Adrenal gland (tissue), 19 donors: ENCODE measurements at places on chromosomes 6 and 20. TPM values are rescaled to one million over a fixed set of nuclear protein-coding genes. Genes with fewer than 3 reads are reported as not detected.

GRCh38 chr6:148179786-148180185 is 162.9 kb upstream of the SASH1 start:
- H3K27ac ChIP-seq, result no peak overlapping the region
- no peaks in the 10 kb centered on the region for H3K4me1 ChIP-seq
- peaks cover 5% of the 10 kb centered on the region for H3K27me3 ChIP-seq
- H3K36me3 ChIP-seq, result no peaks in the 10 kb centered on the region

DNA sequence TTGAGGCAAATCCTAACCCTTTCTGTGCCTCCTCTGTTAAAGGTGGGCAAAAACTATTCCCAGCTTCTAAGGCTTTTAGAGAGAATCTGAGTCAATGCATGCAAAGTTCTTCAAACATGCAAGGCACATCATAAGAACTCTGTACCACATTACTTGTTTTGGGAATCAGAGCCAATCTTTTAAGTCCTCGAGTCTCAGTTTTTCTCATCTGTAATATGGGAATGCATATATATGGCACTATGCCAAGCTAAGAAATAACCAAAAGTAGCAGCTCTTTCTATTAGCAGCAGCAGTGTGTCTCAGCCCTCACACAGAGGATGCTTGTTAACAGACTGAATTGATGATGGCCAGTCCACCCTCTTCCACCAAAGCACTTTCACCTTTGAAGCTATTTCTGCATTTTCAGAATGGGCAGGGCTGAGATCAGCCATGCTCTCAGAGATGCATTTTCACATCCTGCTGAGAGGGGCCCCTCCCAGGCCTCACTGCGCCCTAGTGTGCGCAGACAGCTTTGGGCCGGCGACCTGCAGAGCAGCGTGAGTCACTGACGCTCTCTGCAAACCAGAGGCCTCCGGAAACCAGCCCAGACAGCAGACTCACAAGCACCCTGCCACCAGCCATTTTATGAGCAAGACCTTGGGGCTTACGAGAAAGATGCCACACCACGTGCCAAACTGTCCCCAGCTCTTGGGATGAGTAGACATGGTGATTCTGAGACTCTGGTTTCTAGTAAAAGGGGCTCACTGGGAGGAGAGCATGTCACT is 138.0 kb downstream of the NFATC2 start:
- H3K4me3 ChIP-seq, result no peak overlapping the region
- no peaks in the 10 kb centered on the region for H3K4me1 ChIP-seq
- H3K36me3 ChIP-seq, result no peaks in the 10 kb centered on the region
- peak; percentile 9 for DNase-seq
- H3K27ac ChIP-seq, result no peak overlapping the region

Gene CNR1
- 0.83 TPM for total RNA-seq

DNA sequence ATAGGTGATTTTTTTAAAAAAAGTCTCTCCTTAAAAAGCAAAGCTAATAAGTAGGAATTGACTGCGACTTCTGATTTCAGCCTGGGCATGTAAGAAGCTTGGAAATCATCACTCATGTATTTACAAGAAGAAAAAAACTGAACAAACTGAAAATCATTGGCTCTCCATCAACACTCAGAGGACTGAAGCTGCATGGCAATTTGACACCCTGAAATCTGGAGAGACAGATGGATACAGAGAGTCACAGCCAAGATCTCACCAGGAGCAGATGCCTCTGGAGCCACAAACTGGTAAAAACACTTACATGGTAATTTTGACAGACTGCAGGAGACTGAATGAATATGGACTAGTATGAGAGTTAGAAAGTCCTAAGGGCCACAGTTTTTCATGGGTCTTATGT is 191.2 kb upstream of the TCF21 start:
- no peak for DNase-seq
- H3K4me3 ChIP-seq, result no peak overlapping the region
- no peaks in the 10 kb centered on the region for H3K27me3 ChIP-seq
- no peaks in the 10 kb centered on the region for H3K36me3 ChIP-seq

- H3K27me3 ChIP-seq, result no peaks in the 10 kb centered on the region
- H3K4me3 ChIP-seq, result peak within 1 kb of the TSS; percentile 13
- peaks cover 5% of the 10 kb centered on the region for H3K4me1 ChIP-seq
- DNase-seq, result peak; percentile 81
- H3K36me3 ChIP-seq, result no peaks in the 10 kb centered on the region
- H3K27ac ChIP-seq, result peak within 1 kb of the TSS; percentile 75
Observed at GRCh38 chr6:57221936-57222742, at the start of gene RAB23. Gene RAB23 (minus strand): TSS chr6:57222307. CDS start chr6:57210380, 11,927 bp downstream.

Gene PLTP
- total RNA-seq, result 301 TPM

- no peak overlapping the region for H3K27ac ChIP-seq
- no peak for DNase-seq
- no peaks in the 10 kb centered on the region for H3K36me3 ChIP-seq
- no peaks in the 10 kb centered on the region for H3K4me1 ChIP-seq
- no peak overlapping the region for H3K4me3 ChIP-seq
- no peaks in the 10 kb centered on the region for H3K27me3 ChIP-seq
Observed at GRCh38 chr20:44768256-44768655, 22.6 kb downstream of the KCNK15 start.

- no peaks in the 10 kb centered on the region for H3K27me3 ChIP-seq
- H3K4me1 ChIP-seq, result no peaks in the 10 kb centered on the region
- H3K4me3 ChIP-seq, result no peak overlapping the region
Observed at GRCh38 chr6:84172080-84172479, 55.4 kb downstream of the CEP162 start.

GRCh38 chr20:44522841-44523240 is 971 bp upstream of the SERINC3 start:
- H3K27me3 ChIP-seq, result no peaks in the 10 kb centered on the region
- H3K36me3 ChIP-seq, result no peaks in the 10 kb centered on the region
- no peak for DNase-seq
- peaks cover 33% of the 10 kb centered on the region for H3K4me1 ChIP-seq

DNA sequence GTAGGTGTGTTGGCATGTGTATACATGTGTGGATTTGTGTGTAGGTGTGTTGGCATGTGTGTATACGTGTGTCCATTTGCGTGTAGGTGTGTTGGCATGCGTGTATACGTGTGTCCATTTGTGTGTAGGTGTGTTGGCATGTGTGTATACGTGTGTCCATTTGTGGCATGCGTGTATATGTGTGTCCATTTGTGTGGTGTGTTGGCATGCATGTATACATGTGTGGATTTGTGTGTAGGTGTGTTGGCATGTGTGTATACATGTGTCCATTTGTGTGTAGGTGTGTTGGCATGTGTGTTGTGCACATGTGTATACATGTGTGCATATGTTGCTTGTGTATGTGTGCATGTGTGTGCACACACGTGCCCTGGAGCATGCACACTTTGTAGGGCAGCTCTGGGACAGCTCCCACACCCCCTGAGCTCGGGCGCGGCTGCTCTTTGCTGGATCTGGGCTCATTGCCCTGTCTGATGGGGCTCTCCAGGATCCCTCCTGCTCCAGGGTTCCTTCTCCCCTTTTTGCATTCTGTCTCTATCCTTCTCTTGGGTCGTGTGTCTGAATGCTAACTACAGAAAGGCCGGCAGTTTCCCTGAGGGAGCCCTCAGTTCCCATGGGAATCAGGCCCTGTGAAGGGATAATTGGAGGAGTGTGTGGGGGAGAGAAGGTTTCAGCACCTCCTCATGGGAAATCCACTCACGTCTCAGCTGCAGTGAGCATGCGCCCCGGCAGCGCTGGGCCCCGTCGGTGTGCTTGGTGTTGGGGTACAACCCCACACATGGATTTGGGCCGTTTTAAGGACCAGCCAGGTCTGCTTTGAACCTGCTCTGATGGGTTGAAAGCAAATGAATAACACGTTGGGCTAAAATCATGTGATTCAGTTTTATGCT is 102.0 kb downstream of the ERMARD start:
- H3K4me1 ChIP-seq, result no peaks in the 10 kb centered on the region
- no peak overlapping the region for H3K27ac ChIP-seq

DNA sequence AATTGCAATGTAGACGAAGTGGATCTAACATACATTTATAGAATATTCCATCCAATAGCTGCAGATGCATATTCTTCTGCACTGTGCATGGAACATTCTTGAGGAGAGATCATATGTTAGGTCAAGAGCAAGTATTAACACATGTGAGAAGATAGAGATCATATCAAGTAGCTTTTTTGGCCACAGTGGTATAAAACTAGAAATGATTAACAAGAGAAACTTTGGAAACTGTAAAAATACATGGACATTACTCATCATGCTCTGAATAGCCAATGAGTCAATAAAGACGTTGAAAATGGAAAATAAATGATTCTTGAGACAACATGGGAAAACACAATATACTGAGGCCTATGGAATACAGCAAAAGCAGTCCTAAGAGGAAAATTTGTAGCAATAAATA is 94.2 kb downstream of the STXBP5 start:
- H3K27ac ChIP-seq, result no peak overlapping the region
- H3K27me3 ChIP-seq, result no peaks in the 10 kb centered on the region
- no peak overlapping the region for H3K4me3 ChIP-seq
- H3K4me1 ChIP-seq, result no peaks in the 10 kb centered on the region

GRCh38 chr6:83031689-83032088 is 34.0 kb downstream of the UBE3D start:
- no peaks in the 10 kb centered on the region for H3K4me1 ChIP-seq
- no peaks in the 10 kb centered on the region for H3K27me3 ChIP-seq
- H3K27ac ChIP-seq, result no peak overlapping the region

DNA sequence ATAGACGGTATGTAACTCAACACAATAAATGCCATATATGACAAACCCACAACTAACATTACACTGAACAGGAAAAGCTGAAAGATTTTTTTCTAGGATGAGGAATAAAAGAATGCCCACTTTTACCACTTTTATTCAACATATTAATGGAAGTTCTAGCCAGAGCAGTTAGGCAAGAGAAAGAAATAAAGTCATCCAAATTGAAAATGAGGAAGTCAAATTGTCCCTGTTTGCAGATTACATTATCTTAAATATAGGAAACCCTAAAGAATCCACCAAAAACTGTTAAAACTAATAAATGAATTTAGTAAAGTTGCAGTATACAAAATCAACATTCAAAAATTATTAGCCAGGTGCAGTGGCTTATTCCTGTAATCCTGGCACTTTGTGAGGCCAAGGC is 24.6 kb upstream of the ADGB start:
- no peak for DNase-seq
- H3K36me3 ChIP-seq, result no peaks in the 10 kb centered on the region
- H3K4me1 ChIP-seq, result no peaks in the 10 kb centered on the region
- H3K4me3 ChIP-seq, result no peak overlapping the region
- no peak overlapping the region for H3K27ac ChIP-seq
- H3K27me3 ChIP-seq, result no peaks in the 10 kb centered on the region

- H3K27me3 ChIP-seq, result no peaks in the 10 kb centered on the region
- no peak overlapping the region for H3K4me3 ChIP-seq
- DNase-seq, result no peak
- no peak overlapping the region for H3K27ac ChIP-seq
Observed at GRCh38 chr6:34190504-34191122, 44.7 kb upstream of the GRM4 start.

GRCh38 chr6:41457303-41457670 is 88.9 kb upstream of the FOXP4 start:
- H3K27ac ChIP-seq, result no peak overlapping the region
- H3K4me1 ChIP-seq, result no peaks in the 10 kb centered on the region
- no peak overlapping the region for H3K4me3 ChIP-seq
- H3K27me3 ChIP-seq, result no peaks in the 10 kb centered on the region
- DNase-seq, result no peak

- peak; percentile 57 for DNase-seq
- no peak overlapping the region for H3K27ac ChIP-seq
- H3K36me3 ChIP-seq, result no peaks in the 10 kb centered on the region
- peaks cover 12% of the 10 kb centered on the region for H3K27me3 ChIP-seq
Observed at GRCh38 chr20:46004889-46005473, 3.7 kb upstream of the MMP9 start.
